ENCODE measurements at places on chromosomes 1 and 21.

DNA sequence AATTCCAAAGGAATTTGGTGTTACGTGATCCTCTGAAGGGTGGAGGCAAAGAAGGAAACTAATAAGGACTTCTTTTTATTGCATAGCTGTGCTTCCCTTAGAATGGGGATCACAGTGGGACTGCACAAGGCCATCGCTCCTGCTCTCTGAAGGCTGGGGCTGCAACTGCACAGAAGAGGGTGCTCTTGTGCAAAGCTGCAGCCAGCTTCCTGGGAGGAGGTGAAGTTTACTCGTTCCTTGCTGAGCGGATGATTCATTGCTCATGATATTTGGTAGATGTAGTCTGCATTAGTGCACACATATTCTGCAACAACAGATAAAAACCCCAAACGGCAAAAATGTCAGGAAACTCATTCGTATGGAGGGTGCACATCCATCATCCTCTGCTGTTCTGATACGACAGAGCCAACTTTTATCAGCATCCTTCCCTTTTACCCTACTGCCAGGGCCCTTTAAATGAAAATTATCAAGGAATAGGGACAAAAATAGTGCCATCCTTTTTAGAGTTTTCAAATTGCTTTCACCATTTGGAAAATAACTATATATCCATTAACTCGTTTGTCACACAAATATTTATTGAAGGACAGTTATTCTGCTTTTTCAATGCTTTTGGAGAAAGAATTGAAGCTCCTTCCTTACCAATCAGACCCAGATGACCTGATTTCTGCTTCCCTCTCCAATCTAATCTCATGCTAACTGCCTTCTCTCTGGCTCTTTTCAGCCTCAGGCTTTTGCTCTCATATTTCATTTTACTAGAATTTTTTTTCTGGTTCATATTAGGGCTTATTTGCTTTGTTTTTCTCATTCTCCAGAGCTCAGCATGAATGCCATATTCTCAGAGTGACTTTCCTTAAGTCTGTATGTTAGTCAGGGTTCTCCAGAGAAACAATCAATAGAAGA lies 263.6 kb downstream of the DUSP10 start:
- peak; percentile 20 for DNase-seq

GRCh38 chr1:204123376-204123775 lies 28.5 kb downstream of the ETNK2 start:
- DNase-seq = no peak

DNA sequence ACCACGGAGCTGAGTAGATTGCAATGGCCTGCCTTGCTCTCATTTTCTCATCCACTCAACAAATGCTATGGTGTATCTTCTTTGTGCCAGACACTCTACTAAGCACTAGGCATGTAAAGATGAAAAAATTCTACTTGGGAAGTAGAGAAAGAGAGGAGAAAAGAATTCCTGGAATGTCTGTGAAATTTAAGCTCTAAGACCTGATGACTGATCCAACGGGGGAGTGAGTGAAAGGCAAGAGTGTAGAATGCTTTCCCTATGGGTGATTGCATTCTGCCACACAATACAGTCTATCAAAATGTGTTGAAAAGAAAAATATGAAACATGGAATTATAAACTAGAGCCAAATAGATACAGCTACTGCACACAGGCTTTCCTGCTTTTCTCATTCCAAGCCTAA lies 82.3 kb downstream of the CYYR1 start:
- no peak for DNase-seq

DNA sequence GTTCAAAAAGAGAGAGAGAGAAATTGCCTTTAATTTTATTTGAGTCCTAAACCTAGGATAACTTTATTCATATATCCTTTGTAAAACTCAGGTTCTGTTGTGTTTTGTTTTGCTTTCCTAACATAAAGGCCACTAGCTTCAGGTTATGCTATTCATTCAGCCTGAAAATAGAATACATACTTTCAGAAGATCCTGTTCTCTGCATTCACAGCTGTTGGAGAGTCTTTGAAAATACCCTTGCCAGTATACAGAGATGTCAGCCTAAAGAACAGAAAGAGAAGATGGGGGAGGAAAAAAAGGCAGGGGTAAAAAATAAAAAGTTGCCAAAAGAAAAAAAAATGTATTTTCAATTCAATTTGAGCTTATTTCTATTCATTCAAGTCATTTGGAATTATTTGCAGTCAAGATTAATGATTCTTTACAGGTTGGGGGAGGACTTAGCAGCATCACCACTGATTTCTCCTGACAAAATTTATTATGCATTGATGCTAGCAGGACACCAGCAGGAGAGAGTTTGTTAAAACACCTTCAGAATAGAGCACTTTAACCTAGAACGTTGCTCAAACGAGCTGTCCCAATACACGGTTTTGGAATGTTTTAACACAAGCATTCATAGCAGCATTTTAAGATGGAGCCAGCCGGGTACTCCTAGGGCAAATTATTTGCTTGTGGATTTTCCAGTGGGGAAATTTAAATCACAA lies 318.5 kb downstream of the NTNG1 start:
- no peak for DNase-seq

- DNase-seq = no peak
These were observed 360.1 kb upstream of the PLXNA2 start for GRCh38 chr1:208604295-208604694.

DNA sequence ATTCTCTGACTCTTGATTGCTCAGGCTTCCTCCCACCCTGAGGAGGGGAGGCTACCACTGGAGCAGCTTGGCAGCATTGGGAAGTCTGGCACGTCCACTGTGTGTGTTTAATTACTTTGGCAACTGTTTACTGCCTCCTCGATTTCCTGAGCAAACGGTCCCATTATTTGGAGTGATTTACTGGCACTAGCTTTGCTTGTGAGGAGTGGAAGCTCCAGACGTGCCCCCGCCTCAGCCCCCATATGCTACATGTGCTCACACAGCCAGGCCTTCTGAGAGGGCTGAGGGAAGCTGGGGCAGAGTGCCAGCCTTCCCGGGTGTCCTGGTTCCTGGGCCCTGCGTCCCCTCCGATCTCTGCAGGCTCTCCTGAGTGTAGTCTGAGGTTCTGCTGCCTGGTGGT lies 306.2 kb downstream of the PTPRU start:
- no peak for DNase-seq

GRCh38 chr1:208496467-208497371 lies 252.5 kb upstream of the PLXNA2 start:
- no peak for DNase-seq

DNA sequence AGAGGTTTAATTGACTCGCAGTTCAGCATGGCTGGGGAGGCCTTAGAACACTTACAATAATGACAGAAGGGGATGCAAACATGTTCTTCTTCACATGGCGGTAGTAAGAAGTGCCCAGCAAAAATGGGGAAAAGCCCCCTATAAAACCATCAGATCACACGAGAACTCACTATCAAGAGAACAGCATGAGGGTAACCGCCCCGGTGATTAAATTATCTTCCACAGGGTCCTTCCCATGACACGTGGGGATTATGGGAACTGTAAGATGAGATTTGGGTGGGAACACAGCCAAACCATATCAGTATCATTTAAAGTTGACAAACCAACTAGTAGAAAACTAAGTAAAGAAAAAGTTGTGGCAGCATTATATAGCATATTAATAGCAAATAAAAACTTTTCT lies 71.3 kb upstream of the DNAJC6 start:
- no peak for DNase-seq

GRCh38 chr1:108533351-108534083 lies 26.4 kb upstream of the EEIG2 start:
- no peak for DNase-seq

GRCh38 chr1:64006276-64007051 lies 197.0 kb upstream of the UBE2U start:
- DNase-seq = no peak

GRCh38 chr1:150553392-150554085 lies 4.3 kb downstream of the ADAMTSL4 start:
- no peak for DNase-seq

- DNase-seq = no peak
These were observed 27.4 kb upstream of the KCNJ15 start for GRCh38 chr21:38229260-38229877.

DNA sequence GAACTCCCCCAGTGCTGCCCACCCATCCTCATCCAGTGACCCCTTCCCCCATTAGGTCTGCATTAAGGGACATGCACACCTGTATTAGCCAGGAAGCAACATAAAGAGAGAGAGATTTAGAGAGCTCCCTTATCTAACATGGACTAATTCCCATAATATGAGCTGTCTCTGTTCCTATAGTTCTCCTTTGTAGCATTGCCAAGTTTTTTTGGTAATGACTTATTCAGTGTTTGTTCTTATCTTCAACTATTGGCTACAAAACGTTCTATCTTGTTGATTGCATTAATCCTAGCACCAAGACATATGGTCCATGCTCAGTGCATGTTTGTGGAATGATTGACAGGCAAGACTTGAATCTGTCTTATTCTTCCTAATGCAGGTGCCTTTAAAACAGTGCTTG lies 264.0 kb downstream of the ADGRL2 start:
- DNase-seq = no peak

GRCh38 chr21:14716761-14717396 lies 170.8 kb upstream of the SAMSN1 start:
- no peak for DNase-seq

GRCh38 chr1:192108161-192108560 lies 50.1 kb upstream of the RGS18 start:
- DNase-seq = no peak

- DNase-seq = no peak
These were observed 1.1 kb downstream of the SOD1 start for GRCh38 chr21:31660591-31660990.

GRCh38 chr1:11981378-11982009 lies 1.2 kb downstream of the MFN2 start:
- no peak for DNase-seq

GRCh38 chr1:27045973-27046558 lies 33.4 kb upstream of the TENT5B start:
- peak; percentile 70 for DNase-seq

DNA sequence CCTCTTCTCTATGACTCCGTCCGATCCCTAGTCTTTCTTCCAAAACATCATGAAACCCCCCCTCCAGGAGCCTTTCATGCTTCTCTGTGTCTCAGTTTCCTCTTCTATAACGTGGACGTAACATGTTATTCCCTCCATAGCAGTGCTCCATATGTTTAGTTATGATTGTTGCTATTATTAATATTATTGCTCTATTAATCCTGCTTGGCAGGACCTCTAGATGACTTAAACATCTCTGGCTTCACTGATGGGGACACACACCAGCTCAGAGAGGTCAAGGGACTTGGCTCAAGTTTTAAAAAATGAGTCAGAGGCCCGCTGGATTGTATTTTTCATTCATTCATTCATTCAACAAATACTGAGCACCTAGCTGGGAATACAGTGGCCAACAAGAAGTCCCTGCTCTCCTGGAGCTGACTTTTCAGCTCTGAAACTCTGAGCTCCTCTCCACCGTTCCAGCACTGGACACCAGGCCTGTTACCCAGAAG lies 404 bp upstream of the CPLANE2 start:
- no peak for DNase-seq

GRCh38 chr1:205582471-205583291 lies 49.1 kb downstream of the ELK4 start:
- no peak for DNase-seq

GRCh38 chr1:17999884-18000283 lies 107.7 kb upstream of the IGSF21 start:
- DNase-seq = no peak

- DNase-seq = no peak
These were observed 77.2 kb upstream of the CTTNBP2NL start for GRCh38 chr1:112318698-112319370.
